ENCODE measurements at places on chromosomes 3 and 15.

GRCh38 chr15:46960581-46960980 is 756.7 kb upstream of the SEMA6D start:
- DNase-seq: no peak

DNA sequence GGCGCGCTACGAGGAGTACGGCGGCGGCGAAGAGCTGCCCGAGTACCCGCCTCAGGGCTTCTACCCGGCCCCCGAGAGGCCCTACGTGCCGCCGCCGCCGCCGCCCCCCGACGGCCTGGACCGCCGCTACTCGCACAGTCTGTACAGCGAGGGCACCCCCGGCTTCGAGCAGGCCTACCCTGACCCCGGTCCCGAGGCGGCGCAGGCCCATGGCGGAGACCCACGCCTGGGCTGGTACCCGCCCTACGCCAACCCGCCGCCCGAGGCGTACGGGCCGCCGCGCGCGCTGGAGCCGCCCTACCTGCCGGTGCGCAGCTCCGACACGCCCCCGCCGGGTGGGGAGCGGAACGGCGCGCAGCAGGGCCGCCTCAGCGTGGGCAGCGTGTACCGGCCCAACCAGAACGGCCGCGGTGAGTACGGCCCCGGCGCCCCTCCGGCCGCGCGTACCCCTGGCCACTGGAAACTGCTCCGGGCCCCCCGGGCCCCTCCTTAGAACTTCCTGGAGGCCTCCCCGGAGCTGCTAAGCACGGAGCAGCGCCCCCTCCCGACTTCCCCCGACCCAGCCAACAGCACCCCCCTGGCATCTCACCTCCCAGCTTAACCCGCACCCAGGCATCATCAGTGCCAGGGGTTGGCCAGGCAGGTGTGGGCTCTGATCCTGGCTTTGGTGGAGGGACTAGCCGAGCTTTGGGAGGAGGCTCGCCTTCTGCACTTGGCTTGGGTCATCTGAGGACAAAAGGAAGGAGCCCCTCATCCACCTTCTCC is 1.4 kb downstream of the LOXL1 start:
- DNase-seq: peak; percentile 69

GRCh38 chr3:26058901-26059321 is 269.0 kb downstream of the OXSM start:
- no peak for DNase-seq

DNA sequence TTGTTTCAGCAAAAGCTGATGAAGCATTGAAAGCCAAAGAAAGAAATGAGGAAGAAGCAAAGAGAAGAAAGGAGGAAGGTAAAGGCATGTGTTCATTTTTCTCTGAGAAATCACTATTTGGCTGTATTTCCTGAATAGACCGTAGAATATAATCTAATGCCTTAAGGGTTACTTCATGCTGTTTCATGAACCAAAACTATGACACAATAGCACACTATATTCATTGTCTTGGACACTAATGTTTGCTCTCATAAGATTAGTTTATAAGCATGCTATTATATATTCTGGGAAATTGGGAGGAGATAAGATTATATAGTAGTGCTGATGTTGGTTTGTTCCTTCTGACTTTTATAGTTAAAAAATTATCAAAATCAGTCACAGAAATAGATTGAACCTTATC is 110.1 kb upstream of the MLF1 start:
- peak; percentile 25 for DNase-seq

- DNase-seq: no peak
These were observed 2.4 kb downstream of the IGF2BP2 start for GRCh38 chr3:185822221-185823000.

DNA sequence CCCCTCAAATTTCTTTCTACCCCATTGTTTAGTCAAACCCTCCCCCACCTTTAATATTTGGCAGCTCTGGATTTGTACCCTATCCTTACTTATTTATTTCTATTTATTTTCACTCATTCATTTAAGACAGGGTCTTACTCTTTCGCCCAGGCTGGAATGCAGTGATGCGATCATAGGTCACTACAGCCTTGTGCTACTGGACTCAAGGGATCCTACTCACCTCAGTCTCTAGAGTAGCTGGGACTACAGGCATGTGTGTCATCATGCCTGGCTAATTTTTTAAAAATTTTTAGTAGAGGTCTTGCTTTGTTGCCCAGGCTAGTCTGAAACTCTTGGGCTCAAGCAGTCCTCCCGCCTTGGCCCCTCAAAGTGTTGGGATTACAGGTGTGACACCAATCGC is 35.4 kb downstream of the ARIH1 start:
- DNase-seq: no peak

GRCh38 chr15:58748852-58749531 is 515 bp downstream of the ADAM10 start:
- peak; percentile 76 for DNase-seq
